WTC11 (cell line): ENCODE measurements at places on chromosomes 11 and 22.
A peak's percentile ranks its signal among the peaks of the same experiment; 100 is the strongest.

GRCh38 chr22:48941903-48942575 is 885.6 kb downstream of the BRD1 start:
- no peak for DNase-seq

DNA sequence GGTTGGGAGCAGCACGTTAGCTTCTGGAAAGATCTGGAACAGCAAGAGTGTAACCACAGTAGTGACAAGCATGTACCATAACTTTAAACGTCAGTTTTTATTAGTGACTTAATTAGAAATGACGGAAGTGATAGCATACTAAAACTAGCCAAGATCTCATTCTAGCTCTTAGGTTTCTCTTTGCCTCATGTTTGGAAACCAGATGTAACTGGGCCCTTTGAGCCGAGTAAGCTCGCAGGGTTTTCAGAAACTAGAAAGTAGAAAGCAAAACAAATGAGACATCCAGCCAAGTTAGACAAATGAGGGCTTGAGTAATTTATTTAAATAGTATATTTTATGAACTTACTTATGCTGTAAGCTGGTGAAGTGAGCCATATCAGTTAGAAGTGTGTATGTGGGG is 40.2 kb upstream of the SLC5A12 start:
- DNase-seq, result no peak

DNA sequence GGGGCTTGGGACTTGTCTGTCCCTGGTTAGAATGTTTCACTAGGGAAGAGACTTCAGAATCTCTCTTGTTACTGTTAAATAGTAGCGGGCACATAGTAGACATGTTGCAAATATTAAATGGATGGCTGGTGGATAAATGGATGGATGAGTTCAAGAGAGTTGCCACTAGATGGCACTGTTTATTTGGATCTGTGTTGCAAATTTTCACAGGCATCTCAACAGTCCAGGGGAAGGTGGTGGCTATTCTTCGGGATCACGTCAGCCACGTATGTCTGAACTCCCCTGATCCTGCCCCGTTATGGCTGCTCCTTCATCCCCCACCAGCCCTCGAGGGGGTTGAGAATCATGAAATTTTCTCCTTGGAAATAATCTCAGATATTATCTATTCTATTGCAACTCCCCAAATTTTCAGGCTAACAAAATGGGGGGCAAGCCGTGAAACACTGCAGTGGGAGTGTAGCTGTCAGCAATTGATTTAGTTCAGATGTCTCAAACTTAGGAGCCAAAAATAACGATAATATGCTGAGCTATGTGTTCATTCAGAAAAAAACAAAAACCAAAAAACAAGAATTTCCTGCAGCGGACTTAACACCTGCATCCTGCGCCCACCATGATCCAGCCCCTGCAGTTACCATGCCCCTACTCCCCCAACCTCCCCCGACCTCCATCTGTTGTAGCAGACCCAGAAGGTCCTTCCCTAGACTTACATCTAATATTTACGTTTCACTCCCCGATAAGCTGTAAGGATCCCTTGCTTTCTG is 29.1 kb upstream of the BIRC3 start:
- no peak for DNase-seq

GRCh38 chr22:42786606-42787356 is 66.1 kb upstream of the A4GALT start:
- DNase-seq, result no peak

- DNase-seq, result no peak
Observed at GRCh38 chr11:83115551-83115950, 41.4 kb upstream of the PCF11 start.

DNA sequence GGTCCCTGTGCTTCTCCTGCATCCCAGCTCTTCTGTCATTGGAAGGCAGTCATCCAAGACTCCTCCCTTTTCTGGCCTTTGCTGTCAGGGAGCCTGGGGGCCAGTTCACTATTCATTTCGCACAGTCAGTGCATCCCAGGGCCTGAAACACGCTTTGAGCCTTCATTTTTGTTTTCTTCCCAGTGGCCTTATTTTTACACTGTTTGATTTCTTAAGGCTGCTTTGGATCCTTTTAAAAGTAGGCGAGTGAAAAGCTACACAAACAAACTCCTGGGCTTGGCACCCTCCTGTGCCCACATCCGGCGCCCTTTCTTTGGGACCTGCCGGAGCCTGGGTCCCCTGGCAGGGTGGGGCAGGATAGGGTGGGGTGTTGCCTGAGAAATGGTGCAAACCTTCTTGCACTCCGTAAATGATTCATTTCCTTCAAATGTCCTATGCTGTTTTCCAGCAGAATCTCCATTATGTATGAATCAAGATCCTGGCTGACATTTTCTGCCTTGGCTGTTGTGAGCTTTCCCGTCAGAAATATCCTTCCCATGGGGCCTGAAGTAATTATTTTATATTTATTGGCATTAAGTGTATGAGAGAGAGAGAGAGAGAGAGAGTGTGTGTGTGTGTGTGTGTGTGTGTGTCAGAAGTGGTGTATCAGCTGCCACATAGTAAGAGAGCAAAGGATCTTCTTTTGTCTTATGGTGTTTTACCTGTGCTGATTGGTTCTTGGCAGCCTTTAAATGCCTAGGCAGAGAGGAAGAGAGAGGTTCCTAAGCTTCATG is 45.6 kb downstream of the BCR start:
- no peak for DNase-seq

- peak; percentile 90 for DNase-seq
Observed at GRCh38 chr11:72831521-72832300, 17.5 kb downstream of the ATG16L2 start.

- DNase-seq, result no peak
Observed at GRCh38 chr22:32473388-32473952, 1.1 kb upstream of the FBXO7 start.

DNA sequence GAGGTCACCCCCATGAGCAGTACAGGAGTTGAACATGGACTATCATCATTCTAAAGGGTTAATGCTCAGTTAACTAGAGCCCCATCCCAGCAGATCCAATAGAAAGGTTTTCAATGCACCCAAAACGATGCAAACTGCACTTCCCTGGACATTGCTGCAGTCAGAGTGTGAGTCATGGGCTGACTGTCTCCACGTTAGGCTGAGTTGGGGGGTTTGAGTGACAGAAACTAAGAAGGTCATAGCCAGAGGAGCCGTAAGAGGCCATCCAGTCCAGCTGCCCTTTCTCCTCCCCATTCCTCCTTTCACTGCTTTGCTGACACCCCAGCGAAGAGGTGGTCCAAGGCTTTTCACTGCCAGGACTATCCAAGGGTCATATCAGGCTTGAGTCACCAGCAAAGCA is 10.5 kb upstream of the OR2AT4 start:
- no peak for DNase-seq

GRCh38 chr11:65180877-65181568 is 705 bp upstream of the CAPN1 start:
- peak; percentile 86 for DNase-seq

- no peak for DNase-seq
Observed at GRCh38 chr11:16001899-16002426, 354.4 kb downstream of the SOX6 start.

- no peak for DNase-seq
Observed at GRCh38 chr22:41247703-41248102, 7.0 kb upstream of the CHADL start.

- DNase-seq, result no peak
Observed at GRCh38 chr11:11970556-11970955, 37.9 kb downstream of the DKK3 start.

- no peak for DNase-seq
Observed at GRCh38 chr11:19559746-19560145, 152.9 kb upstream of the NAV2 start.

DNA sequence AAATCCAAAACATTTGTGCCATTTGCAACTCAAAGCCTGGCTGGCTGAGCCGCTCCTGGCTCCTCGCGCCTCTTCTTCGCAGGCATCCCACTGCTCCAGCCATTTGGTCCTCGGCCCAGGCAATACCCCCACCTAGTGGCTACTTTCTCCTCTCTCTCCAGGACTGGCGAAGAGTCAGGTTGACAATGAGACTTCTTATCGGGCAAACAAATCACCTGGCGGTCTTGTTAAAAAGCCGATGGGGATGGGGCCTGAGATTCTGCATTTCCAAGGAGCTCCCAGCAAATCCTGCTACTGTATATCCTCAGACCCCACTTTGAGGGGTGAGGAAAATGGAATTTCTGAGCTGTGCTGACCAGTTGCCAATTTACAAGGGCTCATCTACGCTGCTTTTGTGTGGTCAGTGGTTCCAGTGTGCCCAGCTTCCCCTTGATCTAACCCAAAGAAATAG is 89.0 kb downstream of the ISX start:
- DNase-seq, result peak; percentile 86

DNA sequence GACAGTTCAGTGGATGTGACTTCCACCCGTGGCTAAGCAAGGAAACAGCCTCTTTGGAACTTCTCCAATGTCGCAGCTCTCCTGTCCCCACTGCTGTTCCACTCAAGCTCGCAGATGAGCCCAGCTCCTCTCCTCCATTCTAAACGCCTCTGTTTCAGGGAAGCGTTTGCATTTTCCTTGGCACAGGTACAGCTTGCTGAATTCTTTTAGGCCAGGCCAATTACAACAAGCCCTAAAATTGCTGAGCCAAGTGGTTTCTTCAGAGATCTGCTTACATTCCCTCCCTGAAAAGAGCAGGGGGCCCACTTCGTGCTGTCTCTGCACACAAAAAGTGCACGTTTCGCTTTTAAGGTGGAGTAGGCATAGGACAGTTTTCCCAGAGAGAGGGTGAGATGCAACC is 91.5 kb upstream of the BLID start:
- no peak for DNase-seq

DNA sequence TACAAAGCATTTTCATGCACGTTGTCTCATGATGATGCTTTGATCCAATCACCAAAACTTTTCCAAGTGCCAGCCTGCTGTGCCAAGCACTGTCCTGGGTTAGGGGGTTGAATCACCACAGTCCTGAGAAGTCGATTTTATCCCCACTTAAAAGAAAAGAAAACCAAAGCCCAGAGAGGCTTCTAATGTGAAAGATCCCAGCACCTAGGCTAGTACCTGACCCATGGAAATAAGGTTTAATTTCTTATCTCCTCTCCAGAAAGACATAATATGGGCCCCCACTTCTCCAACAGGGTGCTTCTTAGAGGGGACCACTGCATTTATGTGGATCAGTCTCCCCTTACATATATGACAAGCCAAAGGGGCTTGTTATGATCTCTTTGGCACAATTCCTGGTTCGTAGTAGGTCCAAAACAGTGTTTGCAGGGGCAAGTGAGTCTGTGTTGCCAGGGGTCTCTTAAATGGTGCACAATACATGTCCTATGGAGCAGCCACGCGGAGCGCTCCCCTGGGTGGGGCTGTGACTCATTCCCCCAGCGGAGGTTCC is 1.9 kb upstream of the BCL9L start:
- no peak for DNase-seq

DNA sequence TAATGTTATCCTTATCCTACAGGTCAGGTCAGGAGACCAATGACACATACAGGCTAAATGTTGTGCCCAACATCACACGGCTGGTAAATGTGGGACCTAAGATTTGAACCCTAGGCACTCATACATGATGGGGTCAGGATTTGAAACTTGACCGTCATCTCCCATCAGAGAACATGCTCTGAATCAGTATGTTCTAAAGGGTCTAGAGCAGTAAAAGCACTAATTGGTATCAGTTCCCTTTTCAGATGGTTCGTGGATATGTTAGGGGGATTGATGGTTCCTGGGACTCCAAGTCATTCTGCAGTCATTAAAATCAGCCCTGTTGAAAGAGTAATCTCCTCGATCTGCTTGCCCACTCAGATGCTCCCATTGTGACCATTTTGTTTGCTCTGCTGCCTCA is 65.5 kb downstream of the BMAL1 start:
- no peak for DNase-seq

DNA sequence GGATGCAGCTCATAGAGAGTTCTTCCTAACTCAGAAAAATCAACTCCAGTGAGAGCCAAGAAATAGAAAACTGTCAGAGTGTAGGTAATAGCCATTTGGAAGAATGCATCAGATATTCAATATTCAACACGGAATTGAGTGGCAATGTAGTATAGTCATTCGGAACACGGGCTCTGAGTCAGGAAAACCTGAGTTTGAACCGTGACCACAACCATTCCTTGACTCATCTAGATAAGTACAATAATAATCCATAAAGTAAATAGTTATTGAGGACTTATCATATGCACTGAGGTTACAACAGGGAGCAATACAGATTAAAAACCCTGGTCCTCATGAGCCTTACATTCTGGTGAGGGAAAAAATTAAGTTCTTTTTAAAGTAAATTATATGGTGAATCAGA is 62.6 kb upstream of the PHF21A start:
- no peak for DNase-seq

- no peak for DNase-seq
Observed at GRCh38 chr11:117299351-117300282, 8.5 kb downstream of the BACE1-AS start.

- no peak for DNase-seq
Observed at GRCh38 chr11:79342236-79342635, 98.6 kb downstream of the TENM4 start.

GRCh38 chr11:79121351-79121750 is 319.5 kb downstream of the TENM4 start:
- DNase-seq, result no peak
